ENCODE measurements at places on chromosomes 16 and 17. TPM values are rescaled to one million over a fixed set of nuclear protein-coding genes. Genes with fewer than 3 reads are reported as not detected.

The TPSB2 gene
- not detected for total RNA-seq

The ADAP2 gene
- total RNA-seq, result 2.9 TPM

The AKAP10 gene
- total RNA-seq, result 17.6 TPM

The CDRT15 gene
- total RNA-seq, result not detected

The KIF2B gene
- not detected for total RNA-seq

The TBX21 gene
- 0.07 TPM for total RNA-seq

The OR1A1 gene
- not detected for total RNA-seq

The ZACN gene
- 0.45 TPM for total RNA-seq

The MILR1 gene
- 1.8 TPM for total RNA-seq

The C16orf96 gene
- total RNA-seq, result not detected

The TEX2 gene
- total RNA-seq, result 10.7 TPM

The KRT28 gene
- total RNA-seq, result not detected

The CES1 gene
- total RNA-seq, result 33.1 TPM

The CCL3 gene
- total RNA-seq, result not detected

The SLFN11 gene
- 6.1 TPM for total RNA-seq

The KRT39 gene
- not detected for total RNA-seq

The AMFR gene
- total RNA-seq, result 56.4 TPM

The SLFN14 gene
- not detected for total RNA-seq

Measured in A549 treated with CpdA at 1 μM for 4 hours (cell line).